NCI-H2029 treated with DMSO at 0.1 percent for 48 hours (cell line): ENCODE measurements at places on chromosomes 12 and 14.

DNA sequence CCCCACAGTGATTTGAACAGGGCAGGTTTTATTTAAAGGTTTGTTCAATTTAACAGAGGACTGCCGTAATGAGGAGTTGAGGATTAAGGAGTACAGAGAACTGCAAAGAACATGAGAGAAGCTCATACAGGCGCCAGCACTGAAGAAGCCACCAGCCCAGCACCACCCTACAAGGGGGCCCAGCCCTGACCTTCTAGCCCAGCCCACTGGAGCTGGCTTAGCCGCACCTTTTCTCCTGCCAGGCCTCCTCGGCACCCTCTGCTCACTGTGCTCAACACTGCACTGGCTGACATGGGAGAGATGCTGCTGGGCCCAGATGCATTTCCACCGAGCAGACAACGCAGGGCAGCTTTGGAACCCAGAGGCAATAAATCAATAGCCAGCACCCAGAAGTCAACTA, 36.5 kb upstream of the SFSWAP start:
- no peak for DNase-seq

GRCh38 chr14:76696791-76697190, 64.5 kb upstream of the VASH1 start:
- DNase-seq: no peak

DNA sequence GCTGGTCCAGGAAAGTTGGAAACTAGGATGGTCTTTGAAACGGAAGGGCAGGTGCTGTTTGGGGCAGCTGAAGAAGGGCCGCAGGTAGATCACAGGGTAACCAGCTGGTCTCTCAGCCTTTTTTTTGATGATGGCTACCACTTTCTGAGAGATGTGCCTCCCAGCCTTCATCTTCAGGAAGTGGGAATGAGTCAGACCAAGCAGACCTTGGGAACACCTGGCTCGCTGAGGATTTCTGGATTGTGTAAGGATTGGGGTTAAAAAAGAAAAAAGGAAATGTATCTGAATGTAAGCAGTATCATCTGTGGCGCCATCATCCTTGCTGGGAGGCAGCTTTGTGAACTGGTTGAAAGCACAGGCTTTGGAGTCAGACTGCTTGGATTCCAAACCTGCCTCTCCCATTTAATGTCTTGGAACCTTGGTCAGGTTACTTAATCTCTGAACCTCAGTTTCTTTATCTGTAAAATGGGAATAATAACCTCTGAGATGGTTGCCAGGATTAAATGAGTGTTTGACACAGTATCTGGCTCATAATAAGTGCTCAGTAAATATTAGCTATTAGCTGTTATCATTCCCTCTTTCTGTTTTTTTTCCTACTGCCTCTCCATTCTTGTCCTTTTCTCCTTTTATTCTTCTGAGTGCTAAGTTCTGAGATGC, 1.7 kb downstream of the PRPF40B start:
- DNase-seq: no peak

DNA sequence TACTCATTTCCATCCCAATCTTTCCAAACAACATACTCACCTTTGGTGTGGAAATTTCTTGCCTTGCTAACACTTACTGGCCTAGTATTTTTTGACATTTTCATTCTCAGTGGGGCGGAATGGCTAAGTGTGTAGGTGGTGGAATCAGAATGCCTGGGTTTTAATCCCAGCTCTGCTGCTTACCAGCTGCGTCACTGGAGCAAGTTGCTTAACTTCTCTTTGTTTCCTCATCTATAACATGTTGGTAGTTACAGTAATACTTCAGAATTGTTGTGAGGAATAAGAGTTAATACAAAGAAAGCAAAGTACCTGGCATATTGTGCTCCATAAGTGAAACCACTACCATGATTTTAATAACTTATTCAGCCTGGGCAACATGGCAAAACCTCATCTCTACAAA, 3.0 kb upstream of the FAM177A1 start:
- no peak for DNase-seq

- DNase-seq: no peak
Observed at GRCh38 chr14:38791862-38792261, 311.2 kb downstream of the SEC23A start.

DNA sequence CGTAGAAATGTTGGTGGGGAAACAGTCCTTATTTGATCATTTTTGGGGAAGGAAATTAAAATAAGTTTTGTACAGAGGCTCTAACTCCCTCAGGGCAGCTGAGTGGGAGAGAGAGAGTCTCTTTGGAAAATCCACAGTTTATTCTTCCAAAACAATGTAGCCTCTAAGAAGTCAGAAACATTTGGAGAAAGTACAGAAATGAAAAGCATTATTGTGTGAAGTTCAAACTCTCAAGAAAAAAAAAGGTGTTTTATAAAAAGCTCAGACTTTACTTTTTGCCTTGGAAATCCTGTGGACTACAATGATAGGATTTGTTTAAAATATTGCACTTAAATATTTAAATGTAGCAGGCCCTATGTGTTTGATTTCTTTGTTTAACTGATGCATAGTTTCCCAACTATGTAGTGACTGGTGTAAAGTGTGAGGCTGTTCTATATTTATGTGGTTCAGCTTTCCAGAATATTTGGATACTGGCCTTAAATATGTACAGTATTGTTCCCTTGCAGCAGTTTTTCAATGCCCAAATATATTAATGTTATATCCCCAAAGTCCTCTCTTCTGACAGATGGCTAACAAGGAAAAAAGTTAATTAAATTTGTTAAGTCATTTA, 82.0 kb upstream of the OTOGL start:
- DNase-seq: no peak

GRCh38 chr12:18158774-18159557, 69.0 kb upstream of the RERGL start:
- peak; percentile 1 for DNase-seq

DNA sequence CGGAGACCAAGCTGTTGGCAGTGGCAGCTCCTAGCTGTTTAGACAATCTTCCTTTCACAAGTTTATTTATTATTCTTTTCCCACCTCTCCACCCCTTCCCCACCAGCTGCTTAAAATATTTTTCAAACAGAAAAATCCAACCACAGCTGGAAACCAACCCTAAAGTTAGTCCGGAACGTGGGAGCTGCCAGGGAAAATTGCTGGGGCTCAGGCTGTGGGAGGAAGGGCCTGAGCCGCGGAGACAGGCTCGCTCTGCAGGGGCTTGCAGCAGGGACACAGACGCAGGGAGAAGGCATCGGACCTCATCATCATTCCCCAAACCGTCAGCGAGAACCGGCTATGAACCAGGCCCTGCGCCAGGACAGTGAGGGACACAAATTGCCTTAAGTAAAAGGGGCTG, 16.1 kb upstream of the TMEM106C start:
- DNase-seq: no peak

- no peak for DNase-seq
Observed at GRCh38 chr12:130563323-130563722, 152.8 kb downstream of the RIMBP2 start.

DNA sequence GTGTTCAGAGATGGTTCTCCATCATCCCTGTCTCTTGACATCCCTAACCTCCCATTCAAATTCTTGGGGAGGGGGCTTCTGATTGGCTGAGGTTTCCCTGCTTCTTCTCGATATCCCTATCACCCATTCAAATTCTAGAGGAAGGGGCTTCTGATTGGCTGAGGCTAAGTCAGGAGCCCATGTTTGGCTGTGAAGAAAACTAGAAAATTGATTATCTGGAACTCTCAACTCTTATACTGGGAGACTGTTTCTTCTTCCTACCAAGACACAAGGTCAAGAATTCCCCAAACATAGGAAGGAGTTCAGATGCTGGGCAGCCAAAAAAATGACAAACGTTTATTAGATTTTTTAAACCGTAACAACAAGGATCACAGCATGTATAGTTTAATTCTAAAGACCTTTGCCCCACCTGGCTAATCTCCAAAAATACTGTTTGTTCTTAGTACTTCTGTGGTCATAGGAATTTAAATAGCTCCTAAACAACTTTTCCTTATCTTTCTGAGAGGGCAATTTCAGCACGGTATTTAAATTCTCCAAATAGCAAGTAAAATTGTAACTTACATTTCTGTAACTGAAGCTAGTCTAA, 26.4 kb downstream of the SPIC start:
- DNase-seq: peak; percentile 81

GRCh38 chr12:27385766-27386564, 53.3 kb downstream of the BMAL2 start:
- DNase-seq: no peak

DNA sequence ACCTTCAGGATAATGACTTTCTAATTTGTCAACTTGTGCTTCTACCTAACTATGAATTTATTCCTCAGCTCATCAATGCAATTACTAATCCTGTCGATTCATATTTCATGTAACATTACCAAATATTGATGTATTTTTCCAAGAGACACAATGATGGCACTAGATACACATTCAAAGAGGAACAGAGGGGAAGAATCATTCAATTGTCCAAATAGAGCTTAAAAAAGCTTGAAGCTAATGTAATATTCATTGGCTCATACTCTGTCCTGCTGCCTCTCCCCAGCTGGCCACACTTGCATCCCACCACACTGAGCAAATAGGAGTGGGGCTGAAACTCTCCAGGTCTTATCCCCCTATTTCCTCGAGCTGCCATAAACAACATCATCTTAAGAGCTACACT, 9.3 kb downstream of the TESPA1 start:
- no peak for DNase-seq

DNA sequence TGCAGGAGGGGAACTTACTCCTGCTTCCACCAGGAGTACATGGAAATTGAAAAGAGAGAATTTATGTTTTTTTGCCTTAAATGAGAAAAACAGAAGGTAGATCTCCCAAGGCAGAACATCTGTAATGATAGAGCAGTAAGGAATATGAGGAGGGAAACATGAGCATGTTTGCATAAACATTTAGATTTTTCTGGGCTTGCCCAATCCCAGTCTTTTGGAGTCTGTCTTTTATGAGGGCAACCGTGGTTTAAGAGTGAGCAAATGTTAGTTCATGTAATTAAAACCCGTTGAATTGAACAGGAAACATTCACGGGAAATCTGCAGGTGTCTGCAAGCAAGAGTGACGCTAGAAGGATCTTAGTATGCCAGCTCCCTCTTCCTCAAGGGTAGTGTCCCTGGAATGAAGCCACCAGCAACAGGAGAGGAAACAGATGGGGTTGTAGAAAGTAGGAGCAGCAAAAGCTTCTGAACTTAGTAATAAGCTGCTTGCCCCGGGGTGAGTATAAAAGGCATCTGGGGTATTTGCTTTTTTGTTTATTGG, 79.3 kb downstream of the ARF6 start:
- peak; percentile 99 for DNase-seq

DNA sequence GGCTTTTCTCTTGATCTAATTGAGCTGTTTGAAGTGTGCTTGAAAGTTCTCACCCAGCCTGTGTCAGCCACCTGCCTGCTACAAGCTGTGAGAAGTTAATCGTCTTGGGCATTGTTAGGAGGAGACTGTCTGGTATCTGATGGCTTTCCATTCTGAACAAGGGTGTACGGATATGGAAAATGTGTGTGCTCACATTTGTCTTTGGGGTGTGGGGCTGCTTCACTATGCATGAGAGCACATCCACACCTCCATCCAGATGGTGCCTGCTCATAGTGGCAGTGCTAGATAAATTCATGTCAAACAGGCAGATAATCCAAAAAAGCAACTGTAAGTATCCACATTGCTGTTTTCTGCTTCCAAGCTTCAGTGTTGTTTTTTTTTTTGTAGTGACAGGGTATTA, 462.2 kb downstream of the DIO2 start:
- DNase-seq: no peak

DNA sequence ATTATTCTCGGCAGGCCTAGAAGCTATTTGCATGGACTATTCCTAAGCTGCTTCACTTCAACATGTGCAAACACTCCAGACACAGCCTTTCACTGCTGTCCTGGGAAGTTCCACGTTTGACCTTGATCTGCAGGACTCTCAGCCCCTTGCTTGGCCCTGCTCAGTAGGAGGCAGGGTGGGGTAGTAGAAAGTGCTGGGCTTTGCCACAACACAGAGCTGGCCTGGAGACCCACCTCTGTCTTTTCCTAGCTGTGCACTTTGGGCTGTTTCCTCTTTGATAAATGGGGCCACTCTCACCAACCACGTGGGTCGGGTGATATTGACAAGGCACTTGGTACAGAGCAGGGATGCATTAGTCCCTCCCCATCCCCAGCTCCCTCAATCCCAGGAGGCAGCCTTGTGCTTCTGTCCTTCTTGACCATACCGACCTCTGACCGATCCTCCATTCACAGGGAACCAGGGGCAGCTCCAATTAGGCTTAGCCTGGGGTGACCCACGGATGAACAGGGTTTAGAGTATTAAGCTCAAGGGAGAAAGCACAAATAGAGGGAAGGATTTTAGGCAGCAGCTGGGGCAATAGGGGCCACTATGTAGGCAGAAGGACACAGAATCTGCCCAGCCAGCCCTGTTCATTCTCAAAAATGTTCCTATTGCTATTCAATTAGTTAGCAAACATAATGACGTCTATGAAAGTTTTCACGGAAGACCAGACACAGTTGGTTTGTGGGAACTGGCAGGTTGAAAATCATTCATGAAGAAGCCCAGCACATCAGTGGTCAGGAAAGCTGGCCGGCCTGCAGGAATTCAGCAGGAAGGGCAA, 63.3 kb downstream of the SYNE3 start:
- DNase-seq: no peak

GRCh38 chr14:104103446-104104075, 18.1 kb downstream of the ASPG start:
- DNase-seq: no peak

- DNase-seq: no peak
Observed at GRCh38 chr14:68729556-68729955, 63.3 kb downstream of the ZFP36L1 start.
